MM.1S (cell line): ENCODE measurements at places on chromosomes 3 and 15.

- no peak for DNase-seq
These were observed 303.4 kb upstream of the MME start for GRCh38 chr3:154776549-154777225.

- no peak for DNase-seq
These were observed 35.1 kb upstream of the PPARG start for GRCh38 chr3:12253516-12254343.

- no peak for DNase-seq
These were observed 251.5 kb downstream of the PLCL2 start for GRCh38 chr3:17136136-17136721.

DNA sequence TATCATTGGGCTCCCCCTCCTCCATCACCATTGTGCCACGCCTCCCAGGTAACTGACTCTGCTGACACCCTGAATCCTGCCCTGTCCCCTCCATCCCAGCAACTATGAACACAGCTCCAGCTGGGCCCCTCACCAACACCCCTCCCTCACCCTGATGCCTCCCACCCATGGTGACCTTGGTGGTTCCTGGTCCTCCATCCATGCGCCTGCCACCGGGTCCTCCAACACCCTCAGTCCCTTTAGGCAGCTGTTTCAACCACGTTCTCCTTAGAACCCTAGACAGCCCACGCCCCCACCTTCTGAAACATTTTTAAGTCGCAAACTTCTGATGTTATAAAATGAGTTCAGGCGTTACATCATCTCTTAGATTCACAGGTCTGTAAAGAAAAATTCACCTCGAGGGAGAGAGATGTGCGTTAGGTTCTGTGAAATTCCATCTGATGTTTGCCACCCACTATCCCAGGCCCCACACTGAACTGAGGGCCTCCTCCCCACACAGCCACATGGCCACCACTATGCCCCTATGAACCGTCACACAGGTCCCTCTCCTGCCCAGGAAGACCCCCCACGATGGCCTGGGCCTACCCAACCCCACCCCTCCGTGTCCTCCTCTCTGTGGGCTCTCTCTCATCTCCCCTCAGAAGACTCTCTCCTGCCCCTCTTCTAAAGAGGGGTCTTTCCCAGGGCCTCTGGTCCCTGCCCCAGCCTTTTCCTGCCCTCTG lies 29.8 kb downstream of the PCSK6 start:
- no peak for DNase-seq

- DNase-seq: no peak
These were observed 49.4 kb upstream of the UBE2E1 start for GRCh38 chr3:23756206-23756840.

- DNase-seq: no peak
These were observed 152.6 kb upstream of the TPM1 start for GRCh38 chr15:62889734-62890505.

DNA sequence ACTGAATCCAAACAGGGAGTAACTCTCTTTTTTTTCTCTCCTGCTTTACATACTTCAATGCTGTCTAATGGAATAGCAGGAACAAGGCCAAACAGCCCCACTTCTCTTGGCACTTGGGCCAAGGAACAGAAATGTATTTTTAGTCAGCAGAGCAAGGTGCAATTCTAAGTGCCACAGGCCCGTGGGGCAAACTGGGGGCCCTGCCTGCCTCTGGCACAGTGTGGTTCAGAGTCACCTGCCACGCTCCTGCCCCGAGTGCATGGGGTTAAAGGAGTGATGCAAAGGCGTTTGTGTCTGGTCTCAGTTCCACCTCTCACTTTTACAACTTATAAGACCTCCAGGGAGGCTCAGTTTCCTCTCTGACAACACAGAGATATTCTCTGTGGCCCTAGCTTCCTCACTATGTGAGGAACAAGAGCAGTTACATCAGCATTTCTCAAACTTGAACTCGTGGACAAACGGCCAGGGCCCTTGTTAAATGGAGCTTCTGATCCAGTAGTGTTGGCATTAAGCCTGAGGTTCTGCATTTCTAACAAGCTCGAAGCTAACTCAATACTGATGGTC lies 51.3 kb downstream of the LRIG1 start:
- DNase-seq: no peak

- no peak for DNase-seq
These were observed 11.7 kb downstream of the MAP1A start for GRCh38 chr15:43529141-43529540.

DNA sequence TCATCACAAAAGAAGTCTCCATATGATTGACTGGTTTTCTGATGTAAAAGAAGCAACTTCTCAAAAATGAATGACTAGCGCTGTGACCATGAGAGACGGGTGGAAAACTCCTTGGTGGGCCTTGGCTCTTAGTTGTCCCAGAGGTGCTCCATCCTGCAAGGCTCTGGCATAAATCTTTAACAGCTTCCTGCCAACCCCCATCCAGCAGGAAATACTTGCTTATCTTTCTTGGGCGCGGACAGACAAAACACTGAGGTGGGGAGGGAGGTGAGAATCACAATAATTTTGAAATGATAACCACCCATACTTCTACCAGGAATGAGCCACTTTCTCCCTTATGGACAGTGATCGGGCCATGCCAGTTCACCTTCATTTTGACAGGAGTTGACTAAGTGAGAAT lies 128.6 kb downstream of the STT3B start:
- DNase-seq: no peak

- no peak for DNase-seq
These were observed 95.6 kb downstream of the ATP10A start for GRCh38 chr15:25767356-25768151.

DNA sequence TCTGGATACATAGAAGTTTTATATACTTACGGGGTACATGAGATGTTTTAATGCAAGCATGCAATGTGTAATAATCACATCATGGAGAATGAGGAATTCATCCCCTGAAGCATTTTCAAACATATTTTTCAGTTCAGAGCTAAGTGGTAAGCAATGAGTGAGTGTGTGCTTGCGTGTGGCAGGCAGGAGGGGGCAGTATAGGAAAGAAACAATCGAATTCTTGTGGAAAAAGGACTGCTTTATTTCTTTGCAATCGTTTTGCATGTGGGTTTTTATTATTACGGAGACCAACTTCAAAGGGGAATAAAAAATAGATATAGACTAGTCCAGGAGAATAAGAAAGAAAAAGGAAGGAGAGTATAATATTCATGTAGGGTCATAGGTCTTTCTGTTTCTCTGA lies 271.6 kb downstream of the CHL1 start:
- no peak for DNase-seq

DNA sequence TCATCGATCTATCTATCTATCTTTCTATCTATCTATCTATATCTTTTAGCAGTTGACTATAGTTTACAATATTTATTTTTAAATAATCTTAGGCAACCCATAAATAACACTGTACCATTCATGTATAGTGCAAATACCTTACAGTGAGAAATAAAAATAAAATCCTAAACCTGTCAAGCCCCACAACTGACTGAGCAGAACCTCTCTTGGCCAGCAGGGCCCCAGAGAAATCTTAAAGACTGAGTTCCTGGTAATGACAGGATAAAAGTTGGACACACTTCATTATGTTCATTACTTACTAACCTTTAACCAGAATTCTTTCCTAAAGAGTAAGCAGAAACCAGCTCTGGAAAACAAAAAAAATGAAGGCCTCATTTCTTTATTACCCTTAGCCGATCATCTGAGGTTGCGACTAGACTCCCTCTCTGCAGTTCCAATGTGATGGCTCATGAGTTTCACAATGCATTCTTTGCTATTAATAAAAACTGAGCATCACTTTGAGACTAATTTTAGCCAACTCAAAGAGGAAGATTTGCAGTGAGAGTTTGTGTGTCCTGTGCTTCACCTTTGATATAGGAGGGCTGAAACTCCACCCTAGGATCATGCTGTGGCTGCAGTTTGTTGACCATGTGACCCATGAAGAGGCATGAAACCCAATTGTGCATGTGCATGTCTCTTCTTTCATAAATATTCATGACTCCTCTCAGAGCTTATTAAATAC lies 1072.0 kb downstream of the NSUN3 start:
- peak; percentile 82 for DNase-seq

GRCh38 chr3:98966862-98967546 lies 65.5 kb upstream of the DCBLD2 start:
- no peak for DNase-seq

- no peak for DNase-seq
These were observed 91.1 kb upstream of the FGF7 start for GRCh38 chr15:49331951-49332350.

GRCh38 chr15:73985101-73985873 lies 6.8 kb downstream of the STOML1 start:
- peak; percentile 61 for DNase-seq

- no peak for DNase-seq
These were observed 27.2 kb downstream of the CYFIP1 start for GRCh38 chr15:22952796-22953579.

DNA sequence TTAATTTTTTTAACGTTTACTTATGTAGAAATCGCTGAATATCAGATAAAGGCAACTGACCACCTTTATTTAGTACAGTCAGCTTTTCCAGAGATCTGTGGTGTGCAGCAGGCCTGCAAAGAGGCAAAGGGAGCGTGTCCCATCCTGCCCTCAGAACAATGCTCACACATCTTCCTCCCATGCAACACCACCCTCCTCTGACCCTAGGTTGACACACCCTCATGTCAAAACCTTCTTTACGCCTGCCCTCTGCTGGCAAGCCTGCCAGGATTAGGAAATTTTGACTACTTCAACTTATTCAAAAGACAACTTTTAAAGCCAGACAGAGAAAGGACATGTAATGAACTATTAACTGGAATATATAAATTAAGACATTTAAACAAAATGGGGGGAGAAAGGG lies 513.7 kb downstream of the FOXP1 start:
- DNase-seq: peak; percentile 44

DNA sequence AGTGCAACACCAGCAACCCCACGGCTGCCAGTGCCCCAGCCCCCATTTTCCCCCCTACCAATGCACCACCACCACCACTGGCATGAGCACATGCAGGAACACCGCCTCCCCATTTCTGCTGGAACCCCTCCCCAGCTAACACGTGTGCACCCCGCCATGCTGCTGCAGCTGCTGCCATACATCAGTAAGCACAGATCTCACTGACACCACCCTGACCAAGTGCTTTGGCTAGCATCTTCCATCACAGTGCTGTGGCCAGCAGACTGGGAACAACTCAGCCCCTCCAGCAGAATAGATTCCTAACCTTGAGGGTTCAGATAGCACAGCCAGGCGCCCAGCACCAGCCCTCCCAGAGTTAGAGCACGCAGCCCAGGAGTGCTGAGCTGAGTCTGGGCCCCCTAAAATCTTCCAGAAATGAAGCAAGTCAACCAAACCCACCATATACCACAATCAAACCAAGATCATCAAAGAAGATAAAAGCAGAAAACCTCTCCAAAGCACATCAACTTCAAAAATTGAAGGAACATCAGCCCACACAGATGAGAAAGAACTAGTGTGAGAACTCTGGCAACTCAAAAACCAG lies 81.2 kb upstream of the CDV3 start:
- no peak for DNase-seq

- no peak for DNase-seq
These were observed 62.8 kb downstream of the ATP2C1 start for GRCh38 chr3:130956721-130957120.

DNA sequence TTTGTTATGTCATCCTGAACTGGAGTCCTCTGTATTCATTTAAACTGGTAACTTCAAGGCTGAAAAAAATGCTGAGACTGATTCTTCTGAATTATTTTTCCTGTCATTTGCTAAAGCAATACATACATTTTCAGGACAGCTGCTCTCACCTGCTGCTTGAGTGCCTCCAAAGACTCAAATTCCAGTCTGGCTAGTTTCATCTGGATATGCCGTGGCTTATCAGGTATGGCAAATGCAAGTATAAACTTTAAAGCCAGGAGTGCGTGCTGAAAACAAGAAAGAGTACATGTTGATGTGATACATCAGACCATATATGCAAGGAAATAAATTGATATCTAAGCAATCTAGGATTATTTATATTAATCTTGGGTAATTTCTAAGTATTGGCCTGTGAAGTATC lies 146.1 kb downstream of the SNRK start:
- DNase-seq: no peak

DNA sequence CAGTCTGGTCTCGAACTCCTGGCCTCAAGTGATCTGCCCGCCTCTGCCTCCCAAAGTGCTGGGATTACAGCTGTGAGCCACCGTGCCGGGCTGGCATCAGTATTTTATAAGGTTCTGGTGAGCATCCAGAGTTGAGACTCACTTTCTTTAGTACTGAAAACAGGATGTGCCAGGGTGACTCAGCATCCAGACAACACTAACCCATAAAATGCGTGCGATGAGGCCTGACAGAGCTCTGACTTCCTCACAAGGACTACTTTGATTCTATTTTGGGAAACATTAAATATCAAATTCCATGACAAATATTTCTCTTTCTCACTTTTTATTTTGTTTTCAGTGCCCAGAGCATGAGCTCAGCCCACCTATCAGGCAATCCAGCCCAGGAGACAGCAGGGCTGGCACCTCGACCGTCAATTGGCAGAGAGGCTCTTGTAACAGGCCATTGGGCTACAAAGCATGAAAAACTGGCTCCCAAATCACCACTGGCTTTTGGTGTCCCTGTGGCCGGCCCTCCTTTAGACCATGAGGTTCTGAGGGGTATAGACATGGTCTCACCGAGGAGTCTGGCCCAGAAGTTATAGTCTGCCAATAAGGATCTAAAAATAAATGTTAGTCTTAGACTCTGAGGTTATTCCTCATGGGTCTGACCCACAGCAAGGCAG lies 75.0 kb downstream of the FEM1B start:
- no peak for DNase-seq

GRCh38 chr3:15610082-15610759 lies 8.7 kb downstream of the BTD start:
- DNase-seq: no peak

DNA sequence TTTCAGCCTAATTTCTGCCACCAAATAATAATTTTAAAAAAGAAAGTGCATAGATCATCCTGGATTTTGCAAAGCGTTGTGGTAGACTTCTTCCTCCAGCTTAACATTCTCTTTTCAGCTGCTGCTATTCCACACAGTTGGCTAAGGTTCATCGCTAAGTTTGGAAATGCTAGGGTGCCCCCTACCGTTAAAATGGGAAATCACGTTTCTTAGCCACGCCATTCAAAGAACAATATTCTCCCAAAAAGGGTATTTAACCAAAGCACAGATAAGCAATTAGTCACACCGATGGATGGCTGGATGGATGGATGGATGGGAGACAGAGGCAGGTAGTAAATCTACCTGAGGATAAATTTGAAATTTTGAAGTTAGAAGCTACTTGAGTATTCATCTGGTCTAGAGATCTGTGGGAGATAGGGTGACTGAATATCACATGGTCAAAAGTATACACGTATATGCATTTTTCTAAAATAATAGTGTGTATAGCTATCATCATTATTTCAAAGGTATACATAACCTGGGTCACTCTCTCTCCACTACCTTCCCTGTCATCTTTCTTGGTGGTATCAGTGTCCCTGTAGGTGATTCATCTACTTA lies 67.2 kb downstream of the EFHB start:
- DNase-seq: peak; percentile 61
